AG08395 (cell line): ENCODE measurements at places on chromosomes 12 and 14.

- DNase-seq = peak; percentile 87
These were observed 1.0 kb upstream of the DDX23 start for GRCh38 chr12:48852734-48853688.

- no peak for DNase-seq
These were observed 26.3 kb downstream of the RTN1 start for GRCh38 chr14:59844186-59844812.

GRCh38 chr14:69693145-69693544, 73.8 kb upstream of the SRSF5 start:
- no peak for DNase-seq

DNA sequence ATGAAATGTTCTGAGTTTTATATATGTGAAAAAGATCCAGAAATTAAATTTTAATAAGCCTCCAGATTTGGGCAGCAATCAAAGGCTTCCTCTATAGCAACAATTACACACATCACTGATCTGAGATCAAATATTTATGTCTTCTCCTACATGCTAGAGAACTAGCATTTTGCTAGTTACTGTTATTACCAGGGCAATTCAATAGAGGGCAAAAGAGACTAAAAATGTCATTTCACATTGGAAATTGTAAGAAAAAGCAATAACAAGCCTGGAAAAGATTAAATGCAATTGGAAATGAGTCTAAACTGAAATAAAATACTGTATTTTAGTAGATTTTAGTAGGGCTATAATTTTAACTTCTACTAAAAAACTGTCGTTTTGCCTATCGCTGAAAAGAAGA, 32.6 kb upstream of the ANO6 start:
- DNase-seq = peak; percentile 45

DNA sequence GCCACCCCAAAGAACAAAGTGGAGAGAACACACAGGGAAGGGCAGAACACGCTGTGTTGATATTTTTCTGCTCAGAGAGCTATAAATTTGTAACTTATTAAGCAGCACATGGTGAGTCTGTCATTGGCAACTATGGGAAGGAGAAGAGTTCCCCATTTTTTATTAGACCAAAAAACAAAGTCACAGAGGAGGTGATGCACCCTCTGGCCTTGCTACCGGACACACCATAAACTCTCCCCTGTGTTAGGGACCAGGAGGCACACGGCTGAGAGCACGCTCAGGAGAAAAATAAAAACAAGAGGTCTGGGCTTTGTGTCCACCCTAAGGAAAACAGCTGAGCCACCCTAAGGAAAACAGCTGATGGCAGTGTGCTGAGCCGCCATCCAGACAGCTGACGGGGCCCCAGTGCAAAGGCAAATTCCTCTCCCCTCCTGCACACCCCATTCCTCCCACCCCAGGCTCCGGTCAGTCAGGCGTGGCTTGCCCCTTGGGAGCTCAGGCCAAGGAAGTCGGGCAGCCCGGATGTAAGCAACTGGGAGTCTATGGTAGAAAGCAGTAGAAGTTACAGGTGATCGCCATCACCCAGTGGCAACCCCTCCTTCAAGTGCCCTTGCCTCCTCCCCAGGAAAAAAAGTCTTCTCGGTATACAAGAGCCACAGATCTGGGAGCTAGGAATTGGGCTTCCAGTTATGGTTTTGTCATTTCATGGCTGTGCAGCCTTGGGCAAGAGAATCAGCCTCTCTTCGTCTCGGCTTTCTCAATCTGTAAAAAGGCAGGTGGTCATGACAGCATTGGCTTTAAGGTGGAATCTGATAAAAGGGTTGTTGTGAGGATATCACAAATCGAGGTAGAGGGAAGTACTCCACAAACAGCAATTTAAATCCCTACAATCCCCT, 2.4 kb downstream of the PXN start:
- no peak for DNase-seq

GRCh38 chr14:105527381-105527825, 1.0 kb downstream of the TMEM121 start:
- DNase-seq = no peak

GRCh38 chr12:94783862-94784261, 133.5 kb upstream of the TMCC3 start:
- DNase-seq = no peak

GRCh38 chr14:31219169-31219568, 11.6 kb upstream of the HECTD1 start:
- no peak for DNase-seq

GRCh38 chr14:98949481-98950135, 322.4 kb downstream of the BCL11B start:
- DNase-seq = peak; percentile 25

DNA sequence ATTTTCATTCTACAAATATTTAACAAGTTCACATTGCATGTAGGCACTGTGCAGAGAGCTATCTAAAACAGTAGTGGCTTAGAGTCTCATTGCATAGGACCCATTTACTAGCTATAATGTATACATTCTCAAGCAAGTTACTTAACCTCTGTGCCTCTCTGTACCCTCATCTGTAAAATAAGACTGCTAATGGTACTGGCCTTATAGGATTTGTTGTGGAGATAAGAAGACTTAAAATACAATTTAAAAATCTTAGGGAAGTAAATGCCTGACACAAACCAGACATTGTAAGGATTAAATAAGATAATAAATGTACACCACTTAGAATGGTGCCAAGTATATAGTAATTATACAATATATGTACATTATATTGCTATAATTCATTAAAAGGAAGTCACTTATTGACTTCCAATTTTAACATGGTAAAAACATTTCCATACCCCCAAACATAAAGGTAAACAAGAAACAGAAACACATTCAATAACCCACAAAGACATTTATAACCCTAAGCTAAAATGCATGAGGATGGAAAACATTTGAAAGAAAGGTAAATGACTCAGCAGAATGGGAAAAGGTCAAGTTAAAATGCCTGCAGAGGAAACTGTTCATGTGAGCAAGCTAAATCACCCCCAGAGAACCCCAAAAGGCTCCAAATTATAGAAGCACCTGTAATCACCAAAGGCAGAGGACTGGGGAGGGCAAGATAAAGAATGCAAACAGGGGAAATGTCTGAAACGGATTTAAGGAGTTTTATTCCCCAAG, 30.8 kb downstream of the RPS6KA5 start:
- no peak for DNase-seq

DNA sequence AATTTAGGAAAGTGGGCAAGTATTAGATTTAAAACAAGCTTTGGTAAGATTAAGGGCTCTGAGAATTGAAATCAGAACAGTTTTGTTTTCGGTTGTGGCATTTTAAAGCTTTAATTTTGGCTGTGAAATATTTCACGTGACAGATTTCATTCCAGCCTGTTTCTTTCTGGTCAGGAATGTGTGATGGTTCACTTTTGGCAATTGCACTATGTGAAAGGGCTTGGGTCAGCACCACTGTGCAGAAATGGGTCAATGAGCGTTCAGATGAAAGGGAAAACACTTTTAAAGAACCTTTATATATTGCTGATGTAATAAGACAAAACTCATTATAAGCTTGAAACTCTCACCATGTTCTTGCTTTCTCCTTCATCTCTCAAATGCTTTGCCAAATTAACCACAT, 17.1 kb downstream of the NUBPL start:
- DNase-seq = peak; percentile 13

DNA sequence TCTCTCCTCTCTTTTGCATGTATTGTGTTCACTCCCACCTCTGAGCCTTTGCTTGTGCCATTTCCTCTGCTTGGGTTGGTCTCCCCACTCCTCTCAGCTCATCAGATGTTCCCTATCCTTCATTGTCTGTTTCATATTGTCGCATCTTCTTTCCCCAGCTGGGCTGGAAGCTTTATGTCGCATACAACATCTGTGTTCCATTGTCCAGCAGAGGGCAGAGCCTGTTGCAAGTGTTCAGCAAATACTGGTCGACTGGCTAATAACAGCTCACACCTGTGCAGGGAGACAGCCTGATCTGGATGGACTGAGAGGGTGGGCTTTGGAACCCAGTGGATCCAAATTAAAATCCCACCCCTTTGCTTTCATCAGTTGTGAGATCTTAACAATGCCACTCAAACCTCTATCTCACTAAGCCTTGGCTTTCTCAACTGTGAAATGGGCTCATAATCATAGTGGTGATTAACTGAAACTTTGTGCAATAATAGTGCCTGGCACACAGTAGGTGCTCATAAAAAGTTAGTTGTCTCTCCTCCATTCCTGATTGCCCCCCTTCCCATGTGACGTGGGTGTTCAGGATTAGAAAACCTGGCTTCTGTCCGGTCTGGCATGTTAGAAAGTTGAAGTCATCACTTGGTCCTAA, 75.8 kb downstream of the RIN3 start:
- DNase-seq = peak; percentile 30

GRCh38 chr12:14048941-14049545, 67.6 kb upstream of the GRIN2B start:
- no peak for DNase-seq

DNA sequence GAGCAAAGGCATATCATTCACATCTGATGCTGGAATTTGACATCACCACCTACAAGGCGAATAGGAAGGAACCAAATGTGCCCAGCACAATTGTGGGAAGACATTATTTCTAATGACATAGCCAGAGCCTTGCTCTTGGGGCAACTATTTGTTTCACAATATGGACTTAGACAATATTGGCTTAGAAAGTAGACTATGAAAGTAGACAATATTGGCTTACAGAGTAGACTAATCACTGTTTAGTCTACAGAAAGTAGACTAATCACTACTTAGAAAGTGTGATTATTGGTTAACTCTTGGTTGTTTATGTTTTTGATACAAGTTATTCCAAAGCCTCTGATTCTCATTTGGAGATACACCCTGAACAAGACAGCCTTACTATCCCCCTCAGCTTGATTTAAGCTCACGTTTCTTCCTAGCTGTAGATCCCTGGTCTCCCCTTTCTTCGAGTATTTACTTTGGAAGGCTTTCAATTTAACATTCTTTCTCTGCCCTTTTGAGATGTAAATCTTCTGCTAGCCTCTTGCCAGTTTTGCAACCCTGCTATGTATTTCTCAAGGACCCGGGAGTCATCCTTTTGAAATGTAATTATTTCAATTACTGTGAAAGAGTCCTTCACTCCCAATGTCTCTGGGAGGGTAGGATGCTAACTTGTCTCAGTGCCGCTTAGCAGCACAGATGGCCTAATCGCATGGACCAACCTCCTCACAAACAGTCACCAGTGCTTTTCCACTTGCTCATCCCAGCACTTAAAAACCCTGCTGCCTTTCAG, 843.2 kb downstream of the GALC start:
- peak; percentile 67 for DNase-seq

DNA sequence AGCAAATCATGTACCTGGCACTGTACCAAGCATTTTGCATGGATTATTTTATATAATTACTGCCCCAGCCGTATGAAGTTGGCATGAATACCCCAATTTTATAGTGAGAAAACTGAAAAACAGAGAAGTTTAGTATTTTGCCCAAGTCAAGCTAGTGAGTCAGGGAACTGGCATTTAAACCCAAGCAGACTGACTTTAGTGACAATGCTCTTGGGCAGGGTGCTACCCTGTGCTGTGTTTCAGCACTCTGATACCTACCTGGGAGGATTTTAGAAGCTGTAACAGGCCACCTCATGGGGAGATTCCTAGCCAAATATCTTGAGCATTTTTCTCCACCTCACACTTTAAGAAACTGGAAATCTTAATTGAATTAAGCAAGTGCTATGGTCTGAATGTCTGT, 98.1 kb upstream of the MAX start:
- no peak for DNase-seq

DNA sequence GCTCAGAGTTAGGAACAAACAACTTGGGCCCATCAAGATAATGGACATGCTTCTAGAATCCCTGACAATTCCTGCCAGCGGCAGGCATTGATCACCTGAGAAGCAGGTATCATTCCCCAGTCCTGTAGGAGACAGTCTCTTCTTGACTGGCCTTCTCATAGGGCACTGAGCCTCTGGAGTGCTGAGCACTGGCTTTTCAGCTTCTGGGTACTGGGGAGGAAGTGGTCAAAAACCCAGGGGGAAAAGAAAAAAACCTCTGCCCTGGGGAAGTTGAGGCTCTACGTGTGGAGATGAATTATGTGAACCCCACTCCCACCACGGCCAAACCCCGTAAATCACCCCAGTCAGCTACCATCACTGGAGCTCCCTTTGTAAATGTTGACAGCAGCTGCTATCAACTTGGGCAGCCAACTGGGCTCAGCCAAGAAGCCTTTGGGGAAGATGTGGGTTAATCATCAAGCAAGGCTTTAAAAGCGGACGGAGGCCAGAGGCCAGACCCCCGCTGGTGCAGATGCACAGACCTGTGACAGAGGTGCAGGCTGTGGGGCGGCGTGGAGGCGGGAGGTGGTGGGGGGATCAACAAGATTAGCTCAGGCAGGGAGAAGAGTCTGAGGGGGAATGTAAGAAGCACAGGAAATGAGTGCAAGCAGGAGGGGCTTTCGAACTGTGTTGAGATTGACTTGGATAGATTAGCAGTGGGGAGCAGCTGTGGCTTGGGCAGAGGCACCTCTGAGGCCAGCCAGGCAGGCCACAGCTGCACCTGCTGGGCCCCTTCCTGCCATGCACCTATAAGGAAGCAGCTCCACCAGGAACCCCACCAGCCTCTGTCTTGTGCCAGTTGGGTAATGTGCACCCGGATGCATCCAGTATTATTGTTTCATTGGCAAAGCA, 105.4 kb upstream of the HIF1A start:
- no peak for DNase-seq

DNA sequence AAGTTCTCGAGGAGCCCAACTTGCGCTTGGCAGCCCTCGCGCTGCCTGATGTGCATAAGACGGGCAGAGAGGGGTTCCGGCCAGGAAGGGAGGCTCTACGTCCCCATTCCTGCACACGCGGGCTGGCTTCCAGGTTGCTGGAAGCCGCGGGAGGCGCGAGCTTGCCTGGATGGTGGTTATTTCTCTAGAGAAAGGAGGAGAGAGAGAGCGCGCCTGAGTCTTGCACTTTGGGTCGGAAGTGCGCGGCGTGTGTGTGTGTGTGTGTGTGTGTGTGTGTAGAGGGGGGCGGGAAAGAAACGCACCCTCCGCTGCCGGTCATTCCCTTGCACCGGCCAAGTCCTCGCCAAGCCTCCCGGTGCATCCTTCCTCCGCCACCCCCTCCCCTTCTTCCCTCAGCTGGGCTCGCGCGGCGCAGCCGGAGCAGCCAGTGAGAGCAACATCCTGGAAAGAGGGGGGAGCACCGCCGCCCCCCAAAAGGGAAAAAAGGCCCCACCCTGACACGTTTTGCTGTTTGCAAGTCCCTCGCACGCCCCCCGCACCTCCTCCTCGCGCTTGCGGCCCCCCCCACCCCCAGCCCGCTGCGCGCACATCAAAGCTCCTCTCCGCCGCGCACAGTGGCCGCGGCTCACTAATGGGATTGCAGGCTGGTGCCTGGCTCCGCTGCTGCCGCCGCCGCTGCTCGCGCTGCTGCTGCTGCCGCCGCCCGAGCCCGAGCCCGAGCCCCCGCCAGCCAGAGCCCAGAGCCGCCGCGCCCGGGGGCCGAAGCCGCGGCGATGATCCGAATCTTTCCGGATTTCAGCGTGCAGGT, 4.4 kb upstream of the NPAS3 start:
- DNase-seq = peak; percentile 29

DNA sequence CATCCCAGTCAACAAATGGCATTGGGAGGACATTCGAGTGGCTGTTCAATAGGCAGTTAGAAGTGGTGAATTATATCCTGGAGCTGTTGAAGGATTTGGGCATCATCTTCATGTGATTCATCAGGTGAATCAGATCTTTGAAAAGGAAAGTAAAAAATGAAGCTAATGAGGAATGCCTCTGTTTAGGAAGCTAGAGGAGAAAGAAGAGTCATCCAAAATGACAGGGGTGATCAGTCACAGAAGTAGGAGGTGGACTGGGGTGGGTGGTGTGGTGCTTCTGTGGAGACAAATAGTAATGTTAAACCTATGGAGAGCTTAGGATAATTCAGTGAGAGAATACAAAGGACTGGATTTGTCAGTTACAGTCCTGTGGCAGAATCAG, 32.7 kb downstream of the DIP2B start:
- peak; percentile 67 for DNase-seq

GRCh38 chr14:53368066-53368465, 214.9 kb upstream of the DDHD1 start:
- no peak for DNase-seq

- no peak for DNase-seq
These were observed 91.3 kb downstream of the EP400 start for GRCh38 chr12:132040906-132041606.
